IMR-90 (cell line): ENCODE measurements at places on chromosomes 2 and 18.
A peak's percentile ranks its signal among the peaks of the same experiment; 100 is the strongest.

DNA sequence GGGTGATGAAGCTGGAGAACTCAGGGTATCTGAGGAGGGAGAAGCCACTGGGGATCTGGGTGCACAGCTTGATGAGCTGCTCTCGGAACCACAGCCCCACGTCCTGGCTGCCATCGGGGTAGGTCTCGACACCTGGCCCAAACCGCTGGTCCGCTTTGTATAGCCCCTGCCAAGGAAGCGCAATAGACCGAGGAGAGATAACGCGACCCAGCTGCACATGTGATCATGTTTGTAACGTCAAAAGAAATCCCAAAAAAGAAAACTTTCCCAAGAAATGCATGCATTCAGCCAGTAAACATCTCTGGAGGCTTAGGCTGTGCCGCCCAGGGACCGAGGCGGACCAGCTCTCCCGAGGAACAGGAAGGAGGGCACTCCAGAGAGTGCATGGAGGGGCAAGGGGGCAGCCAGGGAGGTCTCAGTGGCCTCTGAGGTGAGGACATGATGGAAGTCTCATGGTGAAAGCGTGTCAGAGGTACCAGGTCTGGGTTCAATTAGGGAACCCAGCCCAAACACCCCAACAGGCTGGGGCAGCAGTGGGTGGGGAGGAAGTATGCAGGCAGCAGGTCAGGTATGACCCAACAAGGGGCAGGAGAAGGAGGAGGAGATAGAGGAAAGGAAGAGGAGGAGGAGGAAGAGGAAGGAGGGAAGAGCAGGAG, 28.3 kb downstream of the ANKMY1 start:
- DNase-seq, result no peak

- DNase-seq, result peak; percentile 47
These were observed 136.8 kb downstream of the NEDD4L start for GRCh38 chr18:58180738-58181353.

DNA sequence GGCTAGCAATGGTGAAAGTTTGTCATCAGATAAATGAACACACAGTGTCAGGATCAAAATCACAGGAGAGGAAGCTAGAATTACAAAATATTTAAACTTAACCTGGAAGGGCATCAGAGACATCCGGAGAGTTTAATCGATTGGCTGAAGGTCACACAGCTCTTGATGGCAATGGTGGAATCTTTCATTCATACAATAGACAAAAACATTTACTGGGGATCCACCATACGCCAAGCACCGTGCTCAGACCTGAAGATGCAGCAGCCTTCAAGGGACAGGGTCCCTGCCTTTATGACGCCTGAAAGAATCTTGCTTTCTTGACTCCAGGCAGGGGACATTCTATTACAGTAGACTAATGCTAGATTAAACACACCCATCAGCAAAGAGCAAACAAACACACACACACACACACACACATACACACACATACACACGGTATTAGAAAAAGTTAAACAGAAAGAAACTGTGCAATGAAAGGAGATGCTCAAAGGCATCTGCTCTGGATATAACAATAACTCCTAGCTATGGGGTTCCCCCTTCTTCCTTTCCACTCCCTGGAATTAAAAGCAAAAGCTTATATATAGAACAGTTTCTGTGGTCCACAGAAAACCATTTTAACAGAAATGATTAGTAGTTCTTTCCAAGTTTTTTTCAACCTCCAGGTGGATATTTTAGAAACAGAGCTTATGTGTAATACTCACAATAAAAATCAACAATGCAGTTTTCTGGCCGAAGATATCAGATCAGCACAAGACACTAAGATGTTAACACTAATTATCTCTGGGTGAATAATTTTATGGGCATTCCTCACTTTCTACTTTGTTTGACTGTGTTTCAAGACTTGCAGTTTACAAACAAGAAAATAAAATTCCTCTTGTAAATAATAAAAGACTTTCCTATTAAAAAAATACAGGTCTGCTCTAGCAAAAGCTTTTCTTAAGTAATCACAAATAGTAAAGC, 151.7 kb downstream of the ANKRD44 start:
- DNase-seq, result peak; percentile 31

DNA sequence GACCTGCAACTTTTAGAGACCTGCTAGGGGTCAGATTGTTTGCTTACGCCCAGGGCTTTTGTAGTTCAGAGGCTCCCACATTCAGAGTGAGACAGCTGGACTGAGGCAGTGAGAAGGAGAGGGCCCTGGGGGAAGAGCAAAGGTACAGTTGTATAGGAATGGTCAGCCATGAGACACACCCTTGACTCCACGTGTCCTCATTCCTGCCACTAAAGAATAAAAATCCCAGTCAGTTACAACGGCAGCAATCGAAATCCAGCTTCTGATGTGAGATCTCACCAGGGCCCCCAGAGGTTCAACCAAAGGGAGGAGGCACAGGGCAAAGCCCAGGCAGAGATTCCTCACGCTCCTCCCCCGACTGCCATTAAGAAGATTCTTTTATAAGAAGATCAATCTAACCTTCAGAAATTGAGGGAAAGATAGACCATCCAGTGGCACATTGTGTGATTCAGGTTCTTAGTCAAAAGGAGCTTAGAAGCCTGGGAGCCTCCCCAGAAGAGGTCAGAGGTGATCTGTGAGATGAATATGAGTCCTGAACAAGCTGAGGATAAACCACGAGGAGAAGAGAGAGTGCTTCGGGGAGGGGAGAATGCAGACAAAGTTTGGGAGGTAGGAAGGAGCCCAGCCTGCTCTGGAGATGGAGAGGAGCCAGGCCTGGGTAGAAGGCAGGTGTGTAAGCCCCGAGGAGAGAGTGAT, 317.0 kb downstream of the CYP26B1 start:
- peak; percentile 34 for DNase-seq
